NCI-H2081 treated with DMSO at 0.1 percent for 48 hours (cell line): ENCODE measurements at places on chromosomes 12 and 14.

DNA sequence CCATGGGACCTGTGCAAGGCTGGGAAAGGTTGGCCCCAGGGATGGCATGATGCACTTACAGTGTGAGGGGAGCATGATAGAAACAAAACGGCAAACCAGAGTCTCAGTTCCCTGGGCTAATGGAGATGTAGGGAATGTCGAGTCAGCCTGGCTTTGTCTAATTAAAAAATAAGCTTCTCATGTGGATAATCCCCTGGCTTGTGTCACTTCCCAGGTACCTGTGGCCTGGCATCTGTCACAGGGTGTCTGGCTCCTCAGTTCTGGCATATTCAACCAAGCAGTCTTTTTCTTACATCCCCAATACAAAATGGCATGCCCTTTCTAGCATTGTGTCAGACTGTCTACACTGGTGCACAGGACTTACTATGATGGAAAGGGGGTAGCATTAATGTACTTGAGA is 261.4 kb downstream of the GRIN2B start:
- DNase-seq: no peak

GRCh38 chr12:13241833-13242488 is 45.4 kb downstream of the EMP1 start:
- DNase-seq: no peak

DNA sequence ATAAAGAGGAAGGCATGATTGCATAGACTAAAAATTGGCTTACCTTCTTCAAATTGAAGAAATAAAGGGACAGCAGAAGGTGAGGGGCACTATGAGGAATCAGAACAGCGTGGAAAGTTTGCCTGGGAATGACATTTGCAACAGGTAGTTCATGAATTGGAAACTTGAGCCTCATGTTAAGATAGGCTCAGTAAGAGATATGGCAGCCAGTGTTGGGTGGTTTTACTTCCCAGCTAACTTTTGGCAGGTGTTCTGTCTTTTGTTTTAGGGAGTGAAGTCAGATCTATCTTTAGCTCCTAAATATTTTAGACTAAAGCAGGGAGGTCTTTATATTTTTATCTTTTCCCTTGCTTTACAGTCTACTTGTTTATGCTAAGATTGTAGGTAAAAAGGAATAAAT is 122.4 kb downstream of the ANO6 start:
- no peak for DNase-seq

DNA sequence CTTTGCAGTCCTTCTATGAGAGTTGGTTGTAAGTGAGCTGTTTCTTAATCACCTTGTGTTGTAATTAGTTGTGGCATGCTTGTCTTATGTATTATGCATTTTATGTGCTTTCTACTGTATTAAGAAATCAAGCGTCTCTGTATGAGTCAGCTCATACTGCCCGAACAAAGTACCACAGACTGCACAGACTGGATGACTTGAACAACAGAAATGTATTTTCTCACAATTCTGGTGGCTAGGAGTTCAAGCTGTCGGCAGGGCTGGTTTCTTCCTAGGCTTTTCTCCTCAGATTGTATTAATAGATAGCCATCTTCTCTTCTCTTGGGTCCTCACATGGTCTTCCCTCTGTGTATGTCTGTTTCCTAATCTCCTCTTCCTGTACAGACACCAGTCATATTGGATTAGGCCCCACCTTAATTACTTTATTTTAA is 77.7 kb downstream of the FLRT2 start:
- DNase-seq: no peak

GRCh38 chr14:76546426-76547221 is 170.7 kb downstream of the ESRRB start:
- no peak for DNase-seq

- DNase-seq: no peak
These were observed 23.4 kb upstream of the SSPN start for GRCh38 chr12:26172013-26172412.

DNA sequence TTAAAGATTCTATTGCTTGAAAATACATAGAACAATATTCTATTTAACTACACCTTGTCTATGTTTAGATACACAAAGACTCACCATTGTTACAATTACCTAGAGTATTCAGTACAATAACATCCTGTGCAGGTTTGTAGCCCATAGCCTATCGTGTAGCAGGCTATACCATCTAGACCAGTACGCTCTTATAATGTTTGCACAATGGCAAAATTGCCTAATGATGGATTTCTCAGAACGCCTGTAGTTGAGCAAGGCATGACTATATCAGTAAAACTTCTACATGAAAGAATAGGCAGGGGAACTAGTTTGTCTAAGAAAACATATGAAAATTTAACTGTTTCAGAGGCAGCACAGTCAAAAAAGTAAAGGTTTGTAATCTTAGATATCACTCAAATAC is 375.9 kb downstream of the DAD1 start:
- no peak for DNase-seq

DNA sequence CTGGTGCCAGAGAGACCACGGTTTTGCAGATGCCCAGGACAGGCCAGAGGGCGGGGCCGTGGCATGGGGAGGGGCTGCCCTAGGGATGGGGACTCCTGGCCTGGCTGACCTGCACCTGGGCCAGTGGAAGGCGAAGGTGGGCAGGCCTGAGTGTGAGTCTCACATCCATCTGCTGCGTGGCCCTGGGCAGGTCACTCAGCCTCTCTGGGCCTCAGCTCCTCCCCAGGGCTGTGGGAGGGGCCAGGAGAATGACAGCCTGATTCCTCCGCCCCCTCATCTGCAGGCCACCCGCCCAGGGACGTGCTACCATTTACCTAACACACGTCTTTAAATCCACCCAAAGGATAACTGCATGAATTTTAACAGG is 90.9 kb downstream of the GALNT9 start:
- no peak for DNase-seq

GRCh38 chr12:108853981-108854446 is 3.4 kb downstream of the SSH1 start:
- DNase-seq: no peak

DNA sequence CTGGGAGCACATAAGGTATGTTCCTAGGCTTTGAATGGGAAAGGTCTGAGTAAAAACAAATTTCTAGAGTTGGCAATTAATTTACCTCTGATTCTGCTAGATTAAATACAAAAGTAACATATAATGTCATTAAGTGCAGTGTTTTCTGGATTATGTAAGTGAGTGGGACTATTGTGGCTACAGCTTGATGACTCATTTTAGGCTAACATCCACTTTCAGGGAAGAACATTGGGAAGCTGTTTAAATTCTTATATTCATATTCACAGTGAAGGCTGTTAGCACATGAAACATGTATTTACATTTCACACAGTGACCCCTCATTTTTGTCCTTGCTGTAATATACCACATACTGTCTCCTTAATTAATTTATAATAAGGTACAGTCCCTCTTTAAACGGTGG is 13.2 kb upstream of the BMAL2 start:
- DNase-seq: no peak

DNA sequence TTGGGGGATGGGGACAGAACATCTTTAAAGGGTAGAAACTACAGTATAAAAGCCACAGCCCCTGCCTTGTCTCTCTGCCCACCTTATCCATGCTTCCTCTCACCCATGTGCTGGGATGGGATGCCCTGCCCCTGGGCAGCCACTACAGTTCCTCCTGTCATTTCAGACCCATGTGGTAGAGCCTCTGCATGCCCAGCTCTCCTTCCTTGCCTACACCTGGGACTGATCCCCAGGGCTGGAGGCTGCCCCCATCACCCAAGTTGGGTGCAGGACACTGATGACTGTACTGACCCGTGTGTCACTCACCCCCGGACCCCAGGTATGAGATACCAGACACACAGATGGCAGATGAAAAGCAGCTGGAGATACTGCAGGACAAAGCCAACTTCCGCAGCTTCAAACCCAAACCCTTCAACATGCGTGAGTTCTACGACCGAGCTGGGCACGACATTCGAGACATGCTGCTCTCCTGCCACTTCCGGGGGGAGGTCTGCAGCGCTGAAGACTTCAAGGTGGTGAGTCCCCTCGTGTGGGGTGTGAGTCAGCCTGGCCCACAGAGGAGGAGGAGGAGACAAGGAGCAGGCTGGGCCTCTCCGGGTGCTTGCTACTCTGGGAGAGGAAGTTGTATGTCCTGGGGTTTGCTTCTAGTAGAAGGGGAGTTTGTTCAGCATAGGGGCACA is 2.2 kb downstream of the ASIC1 start:
- DNase-seq: no peak

DNA sequence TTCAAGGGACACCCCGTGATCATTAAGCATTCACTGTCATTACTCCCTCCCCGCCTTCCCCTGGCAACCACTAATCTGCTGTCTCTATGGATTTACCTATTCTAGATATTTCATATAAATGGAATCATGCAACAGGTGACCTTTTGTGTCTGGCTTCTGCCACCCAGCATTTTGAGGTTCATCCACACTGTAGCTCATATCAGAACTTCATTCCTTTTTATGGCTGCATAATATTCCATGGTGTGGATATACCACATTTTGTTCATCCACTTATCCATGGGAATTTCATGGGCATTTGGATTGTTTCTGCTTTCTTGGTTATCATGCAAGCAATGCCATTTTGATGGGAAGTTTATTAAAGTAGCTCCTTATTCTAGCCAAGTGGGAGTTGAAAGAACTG is 184.2 kb upstream of the VASH1 start:
- no peak for DNase-seq

DNA sequence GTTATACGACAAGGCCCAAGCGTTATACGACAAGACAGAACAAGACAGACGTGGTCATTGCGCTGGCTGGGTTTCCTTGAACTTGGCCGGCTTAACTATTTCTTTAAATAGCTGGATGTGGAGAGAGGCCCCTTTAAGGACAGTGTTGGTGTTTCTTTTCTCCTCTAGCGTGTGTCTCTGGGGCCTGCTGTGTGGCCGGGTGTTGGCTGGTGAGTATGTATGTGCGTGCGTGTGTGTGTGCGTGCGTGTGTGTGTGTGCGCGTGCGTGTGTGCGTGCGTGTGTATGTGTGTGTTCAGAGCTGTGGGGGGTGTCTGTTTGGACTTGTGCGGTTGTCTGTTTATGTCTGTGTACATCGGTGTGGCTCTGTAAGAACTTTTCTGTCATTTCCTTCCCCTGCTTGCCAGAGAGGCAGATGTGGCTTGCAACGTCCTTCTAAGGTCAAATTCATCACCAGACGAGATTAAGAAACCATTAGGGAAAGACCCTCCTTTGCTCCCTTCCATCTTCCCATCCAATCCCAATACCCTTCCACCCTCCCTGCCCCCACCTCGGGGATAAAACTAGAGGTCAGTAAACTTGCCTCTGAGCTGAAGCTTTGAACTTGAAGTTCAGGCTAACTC is 78.6 kb upstream of the TBX3 start:
- no peak for DNase-seq

DNA sequence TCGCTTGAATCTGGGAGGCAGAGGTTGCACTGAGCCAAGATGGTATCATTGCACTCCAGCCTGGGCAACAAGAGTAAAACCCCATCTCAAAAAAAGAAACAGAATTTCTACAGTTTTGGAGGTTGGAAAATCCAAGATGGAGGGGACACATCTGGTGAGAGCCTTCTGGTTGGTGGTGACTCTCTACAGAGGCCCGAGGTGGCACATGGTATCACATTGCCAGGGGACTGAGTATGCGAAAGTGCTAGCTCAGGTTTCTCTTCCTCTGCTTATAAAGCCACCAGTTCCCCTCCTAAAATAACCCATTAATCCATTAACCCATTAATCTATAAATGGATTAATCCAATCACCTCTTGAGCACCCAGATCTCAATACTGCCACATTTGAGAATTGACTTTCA is 70.8 kb upstream of the DACT1 start:
- DNase-seq: no peak

DNA sequence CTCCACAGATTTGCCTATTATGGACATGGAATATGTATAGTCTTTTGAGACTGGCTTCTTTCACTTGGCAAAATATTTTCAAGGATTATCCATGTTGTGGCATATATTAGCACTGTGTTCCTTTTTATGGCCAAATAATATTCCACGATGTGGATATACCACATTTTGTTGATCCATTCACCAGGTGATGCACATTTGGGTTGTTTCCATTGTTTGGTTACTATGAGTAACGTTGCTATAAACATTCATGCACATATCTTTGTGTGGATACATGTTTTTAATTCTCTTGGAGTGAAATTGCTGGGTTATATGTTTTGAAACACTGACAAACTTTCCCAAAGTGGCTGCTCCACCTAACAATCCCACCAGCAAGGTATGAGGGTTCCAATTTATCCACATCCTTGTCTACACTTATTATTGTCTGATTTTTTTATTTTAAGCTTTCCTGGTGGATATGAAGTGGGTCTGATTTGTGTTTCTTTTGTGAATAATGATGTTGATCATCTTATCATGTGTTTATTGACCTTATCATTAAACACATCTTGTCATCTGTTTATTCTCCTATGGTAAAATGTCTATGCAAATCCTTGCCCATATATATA is 116.2 kb upstream of the FRMD6 start:
- DNase-seq: no peak

DNA sequence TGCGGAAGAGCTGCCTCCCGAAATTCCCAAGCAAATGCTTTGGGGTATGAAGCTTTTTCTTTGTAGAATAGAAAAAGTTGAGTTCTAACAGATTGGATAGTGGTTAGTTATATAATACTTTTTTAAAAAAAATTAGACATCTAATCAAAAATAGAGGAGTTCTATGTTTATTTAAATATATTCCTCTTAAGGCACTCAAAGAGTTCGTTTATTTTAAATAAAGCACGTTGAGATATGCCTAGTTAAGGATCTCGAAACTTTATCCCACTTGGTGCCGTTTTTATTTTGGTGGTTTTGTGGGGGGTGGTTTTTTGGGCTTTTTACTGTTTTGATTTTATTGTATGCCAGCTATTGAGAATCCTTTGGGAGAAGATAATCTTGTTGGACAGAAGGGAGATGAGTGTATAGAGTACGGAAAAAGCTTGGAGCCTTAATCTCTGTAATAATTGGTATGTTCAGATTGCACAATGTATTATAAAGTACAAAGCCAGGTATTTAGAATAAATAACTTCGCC is 10.7 kb upstream of the SNAPC1 start:
- no peak for DNase-seq

GRCh38 chr14:40447017-40447416 is 1014.8 kb upstream of the FBXO33 start:
- DNase-seq: no peak

GRCh38 chr14:67820428-67820971 is 921 bp downstream of the RAD51B start:
- no peak for DNase-seq
